Esophagus mucosa (tissue), 1 donor: ENCODE measurements at places on chromosomes 3 and 15.

- no peak for ATAC-seq
Observed at GRCh38 chr3:146511402-146512134, 32.8 kb downstream of the PLSCR1 start.

DNA sequence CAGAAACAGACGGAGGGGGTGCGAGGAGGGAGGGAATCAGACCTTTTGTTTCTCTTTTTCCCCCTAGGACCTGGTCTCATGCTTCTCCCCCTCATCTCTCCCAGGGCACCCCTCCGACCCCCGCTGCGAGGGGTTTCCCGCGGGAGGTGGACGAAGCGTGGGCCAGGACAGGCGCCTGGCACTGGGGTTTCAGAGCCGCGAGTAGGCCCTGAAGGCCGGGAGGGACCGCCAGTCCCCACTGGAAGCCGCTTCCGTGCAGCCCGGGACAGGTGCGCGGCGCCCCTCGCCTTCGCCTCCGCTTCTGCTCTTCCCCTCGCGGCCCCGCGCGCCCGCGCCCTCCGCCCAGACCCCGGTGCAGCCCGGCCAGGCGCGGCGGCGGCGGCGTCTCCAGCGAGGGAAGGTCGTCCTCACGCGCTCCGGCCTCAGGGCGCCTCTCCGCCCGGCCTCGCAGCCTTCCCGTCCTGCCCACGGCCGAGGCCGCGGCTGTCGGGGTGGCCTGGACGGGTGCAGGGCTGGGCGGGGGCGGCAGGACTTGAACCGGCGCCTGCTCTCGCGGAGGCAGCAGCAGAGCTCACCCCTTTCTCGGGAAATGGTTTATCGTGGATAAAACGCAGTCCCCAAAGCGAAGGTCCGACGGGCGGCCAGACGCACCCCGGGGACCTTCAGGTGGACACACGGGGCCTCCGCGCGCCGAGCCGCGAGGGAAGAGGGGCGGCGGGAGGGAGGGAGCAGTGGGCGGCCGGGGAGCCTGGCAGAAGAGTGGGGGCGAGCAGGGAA lies 31.5 kb upstream of the ADAMTS17 start:
- ATAC-seq: peak; percentile 67

GRCh38 chr15:31444844-31445243 lies 118.2 kb downstream of the KLF13 start:
- ATAC-seq: no peak

DNA sequence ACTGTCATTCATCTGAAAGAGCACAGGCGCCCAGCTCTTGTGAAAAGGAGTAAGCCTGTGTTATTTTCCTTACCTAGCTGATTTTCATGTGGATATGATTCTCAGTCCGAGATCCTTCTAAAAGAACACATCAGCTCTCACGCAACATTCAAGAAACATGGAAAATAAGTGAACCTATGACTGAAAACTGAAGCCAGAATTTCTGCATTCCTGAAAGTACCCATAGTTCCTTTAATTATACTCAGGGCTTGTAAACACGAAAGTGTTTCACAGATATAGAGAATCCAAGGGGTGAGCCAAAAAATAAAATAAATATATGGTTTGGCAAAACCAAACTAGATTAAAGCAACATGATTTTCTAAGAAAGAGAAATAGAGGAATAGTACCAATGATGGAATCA lies 100.8 kb upstream of the CHMP2B start:
- no peak for ATAC-seq

- ATAC-seq: no peak
Observed at GRCh38 chr3:14283092-14283812, 104.6 kb downstream of the LSM3 start.

DNA sequence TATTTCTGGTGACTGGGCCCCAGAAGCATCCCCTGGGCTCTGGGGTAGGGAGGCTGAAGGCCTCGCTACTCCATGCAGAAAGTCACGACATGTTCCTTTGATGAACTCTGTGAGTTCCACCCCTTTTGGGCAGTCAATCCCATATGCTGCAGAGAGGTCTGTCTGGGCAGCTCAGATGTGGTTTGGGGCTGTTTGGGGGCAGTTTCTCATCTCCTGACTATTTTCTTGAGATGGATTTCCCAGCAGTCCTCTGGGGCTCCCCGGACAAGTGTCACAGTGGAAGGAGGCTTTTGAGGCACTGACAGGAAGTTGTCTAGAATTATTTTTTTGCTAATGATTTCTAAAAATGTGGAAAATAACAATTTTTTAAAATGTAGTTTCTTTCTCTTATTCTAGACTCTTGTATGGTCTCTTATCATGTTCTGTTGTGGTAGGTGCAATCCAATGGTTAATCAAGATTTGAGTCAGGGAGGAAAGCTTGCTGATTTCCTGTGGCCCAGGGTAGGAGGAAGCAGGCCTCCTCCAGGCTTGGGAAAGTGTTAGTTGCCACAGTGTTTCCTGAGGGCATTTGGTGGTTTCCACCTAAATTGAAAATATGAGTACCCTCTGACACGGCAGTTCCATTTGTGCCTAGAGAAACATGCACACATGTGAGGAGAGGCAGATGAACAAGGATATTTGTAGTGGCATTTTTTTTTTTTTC lies 19.9 kb upstream of the TATDN2 start:
- no peak for ATAC-seq

DNA sequence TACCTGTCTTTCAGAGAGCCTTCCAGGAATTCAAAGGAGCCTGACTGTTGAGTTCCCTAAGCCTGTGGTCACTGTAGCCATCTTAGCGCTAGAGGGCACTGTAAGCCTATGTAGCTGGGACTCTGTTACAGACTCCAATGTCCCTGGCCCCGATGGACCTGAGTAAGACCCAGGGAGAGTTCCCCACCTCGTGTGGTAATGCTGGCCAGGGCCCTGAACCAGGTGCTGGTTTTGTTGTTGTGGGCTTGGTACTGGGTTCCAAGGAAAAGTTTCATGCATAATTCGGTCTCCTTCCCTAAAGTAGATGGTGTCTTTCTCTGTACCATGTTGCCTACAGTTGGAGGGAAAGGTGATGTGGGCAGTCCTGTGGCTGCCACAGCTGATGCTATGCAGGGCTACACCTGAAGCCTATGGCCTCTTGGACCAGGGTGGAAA lies 32.4 kb downstream of the CDAN1 start:
- ATAC-seq: peak; percentile 92

DNA sequence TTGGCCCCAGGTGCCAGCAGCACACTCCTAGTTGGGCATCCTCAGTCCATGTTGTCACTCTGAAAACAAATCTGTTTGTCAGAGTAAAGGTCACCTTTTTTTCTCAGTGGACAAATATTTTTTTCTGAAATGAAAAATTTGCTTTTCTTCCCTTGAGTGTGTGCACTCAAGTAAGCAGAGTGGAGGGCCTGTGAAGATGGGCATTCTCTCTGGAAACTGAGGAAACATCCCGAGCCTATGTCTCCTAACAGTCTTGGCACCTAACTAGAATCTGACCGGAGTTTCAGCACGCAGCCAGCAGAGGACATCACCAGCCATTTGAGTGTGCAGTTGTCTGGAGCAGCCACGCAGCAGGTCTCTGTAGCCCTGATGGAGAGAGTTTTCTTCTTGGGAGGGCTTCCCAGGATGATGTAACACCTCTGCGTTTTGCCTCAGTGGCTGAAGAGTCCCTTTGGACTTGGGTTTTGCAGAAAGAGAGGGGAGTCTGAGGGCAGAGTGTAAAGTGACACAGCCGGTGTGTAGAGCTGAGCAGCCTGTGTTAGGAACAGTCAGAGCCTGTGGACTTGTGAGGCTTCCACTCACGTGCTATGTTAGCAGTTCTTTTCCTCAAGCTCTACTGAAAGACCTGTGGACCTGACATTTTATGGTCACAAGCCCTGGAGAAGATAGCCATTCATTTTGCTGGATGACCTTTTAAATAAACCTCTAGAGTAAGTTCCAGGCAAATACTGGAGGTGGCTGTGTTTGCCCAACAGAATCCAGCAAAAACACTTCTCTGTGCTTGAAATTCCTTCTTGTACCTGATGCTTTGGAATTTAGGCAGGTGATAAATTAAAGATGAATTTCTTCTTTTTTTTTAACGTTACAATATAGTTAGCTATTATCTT lies 51.6 kb downstream of the ABHD2 start:
- no peak for ATAC-seq

DNA sequence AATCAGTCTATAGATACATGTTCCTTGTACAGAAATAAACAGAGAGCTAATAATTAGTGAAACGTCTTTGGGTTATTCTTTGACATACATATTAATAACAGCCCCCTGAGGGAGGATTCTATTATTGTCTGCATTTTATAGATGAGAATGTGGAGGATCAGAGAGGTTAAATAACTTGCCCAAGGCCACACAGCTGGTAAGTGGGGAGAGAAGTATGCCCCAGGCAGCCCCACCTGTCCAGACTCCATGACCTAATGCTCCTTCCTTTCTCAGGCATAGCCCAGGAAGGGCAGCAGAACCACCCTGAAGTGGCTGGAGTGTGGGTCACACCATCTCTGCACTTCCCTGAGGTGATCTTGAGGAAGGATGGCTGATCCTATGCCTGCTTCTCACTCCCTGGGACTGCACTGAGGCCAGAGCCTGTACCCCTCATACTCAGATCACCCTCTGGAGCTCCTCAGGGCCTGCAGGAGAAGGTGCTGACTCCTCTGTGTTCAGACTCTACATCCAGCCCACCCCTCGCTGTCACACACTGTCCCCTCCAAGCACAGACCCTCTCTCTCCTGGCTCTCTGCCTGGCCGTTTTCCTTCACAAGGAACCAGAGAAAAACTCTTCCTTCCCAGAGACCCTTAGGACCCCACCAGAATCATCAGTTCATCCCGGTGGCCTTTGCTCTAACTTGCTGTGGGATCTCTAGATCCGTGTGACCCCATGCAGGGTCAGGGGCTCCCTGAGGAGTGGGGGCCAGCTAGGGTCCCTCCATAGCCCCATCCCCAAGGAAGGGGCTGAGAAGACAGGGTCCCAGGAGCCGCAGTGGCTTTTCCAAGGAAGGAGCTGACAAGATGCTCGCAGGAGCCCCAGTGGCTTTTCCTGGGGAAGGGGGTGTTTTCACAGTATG lies 4.4 kb upstream of the HHATL start:
- ATAC-seq: no peak

DNA sequence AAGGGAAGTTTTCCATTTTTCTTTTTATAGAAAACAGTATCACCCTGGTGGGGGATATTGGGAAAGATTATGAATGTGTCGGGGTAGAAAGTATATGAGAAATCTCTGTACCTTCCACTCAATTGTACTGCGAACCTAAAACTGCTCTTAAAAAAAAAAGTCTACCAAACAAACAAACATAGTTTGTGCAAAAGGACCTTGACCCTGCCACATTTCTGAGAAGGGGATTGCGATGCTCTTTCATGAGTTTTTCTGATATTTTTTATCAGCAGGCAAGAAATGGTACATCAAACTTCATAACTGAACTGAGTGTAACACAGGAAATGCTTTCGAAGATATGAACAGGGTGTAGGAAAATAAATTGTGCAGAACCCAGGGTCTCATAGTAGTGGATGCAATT lies 286.0 kb downstream of the WDR72 start:
- ATAC-seq: no peak

- ATAC-seq: no peak
Observed at GRCh38 chr15:70323111-70323851, 225.6 kb upstream of the TLE3 start.

- ATAC-seq: no peak
Observed at GRCh38 chr15:66805202-66805885, 103.3 kb downstream of the SMAD6 start.

- no peak for ATAC-seq
Observed at GRCh38 chr15:60057554-60057953, 53.4 kb downstream of the FOXB1 start.

DNA sequence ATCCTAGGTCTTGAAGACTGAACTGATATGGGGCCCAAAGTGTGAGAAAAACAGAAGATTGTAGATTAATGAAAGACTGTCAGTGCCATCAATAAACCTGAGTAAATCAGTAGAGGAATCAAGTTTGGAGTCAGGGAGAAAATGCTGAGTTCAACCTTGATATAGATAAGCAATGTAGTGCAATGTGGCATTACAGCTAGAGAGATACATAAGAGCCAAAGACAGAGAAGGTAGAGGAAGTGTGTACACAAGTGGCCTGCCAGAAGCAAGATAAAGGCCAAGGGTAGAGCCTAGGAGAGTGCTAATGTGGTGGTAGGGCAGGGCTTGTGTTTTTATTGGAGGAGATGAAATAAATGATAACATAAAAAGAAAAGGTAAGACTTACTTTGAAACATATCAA lies 26.0 kb upstream of the EID1 start:
- no peak for ATAC-seq

GRCh38 chr3:42801784-42802183 lies 2.5 kb downstream of the HIGD1A start:
- no peak for ATAC-seq

DNA sequence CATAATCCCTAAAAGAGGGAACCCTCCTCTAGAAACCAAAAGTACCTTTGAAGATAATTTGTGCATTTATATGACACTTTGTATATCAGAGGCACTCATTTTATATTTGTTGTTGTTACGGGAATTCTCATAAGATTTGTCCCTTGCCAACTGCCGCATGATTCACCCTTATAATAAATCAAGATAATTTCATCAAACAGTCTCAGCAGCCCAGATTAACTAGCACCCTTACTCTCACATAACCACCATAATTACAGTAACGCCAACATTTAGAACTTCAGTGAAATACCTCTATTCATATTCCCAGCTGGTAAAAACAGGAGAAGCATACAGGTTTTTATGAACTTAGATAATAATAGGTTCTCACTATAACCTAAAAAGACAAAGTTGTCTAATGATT lies 271.9 kb downstream of the LRRC3B start:
- ATAC-seq: no peak

DNA sequence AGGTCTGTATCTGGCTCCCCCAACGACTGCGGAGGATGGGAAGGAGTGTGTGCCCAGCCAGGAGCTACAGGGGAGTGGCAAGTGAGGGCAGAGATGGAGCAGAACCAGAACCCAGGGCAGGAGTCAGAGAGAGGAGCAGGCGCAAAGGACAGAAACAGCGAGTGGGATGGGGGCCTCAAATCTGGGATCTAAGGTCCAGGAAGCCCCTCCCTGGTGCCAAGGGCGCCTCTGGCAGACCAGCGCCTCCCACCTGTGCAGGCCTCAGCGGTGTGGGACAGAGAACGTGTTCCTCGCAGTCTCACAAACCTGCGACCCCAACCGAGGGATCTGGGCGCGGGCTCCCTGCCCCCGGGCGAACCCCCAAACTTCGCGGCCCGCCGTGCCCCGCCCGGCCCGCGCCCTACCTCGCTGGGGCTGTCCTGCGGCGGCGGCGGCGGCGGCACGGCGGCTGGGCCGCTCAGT lies 301 bp downstream of the PCBP4 start:
- ATAC-seq: peak; percentile 45

- no peak for ATAC-seq
Observed at GRCh38 chr3:168006584-168006983, 89.1 kb downstream of the GOLIM4 start.

GRCh38 chr15:81326466-81327212 lies 2.7 kb upstream of the STARD5 start:
- no peak for ATAC-seq

GRCh38 chr15:42736178-42736792 lies 643 bp downstream of the CDAN1 start:
- peak; percentile 17 for ATAC-seq

GRCh38 chr3:194342861-194343560 lies 8.1 kb downstream of the CPN2 start:
- no peak for ATAC-seq

- ATAC-seq: no peak
Observed at GRCh38 chr3:84965141-84965540, 6.4 kb downstream of the CADM2 start.
